ENCODE measurements at places on chromosomes 4 and X.

- peak; percentile 31 for DNase-seq
These were observed 10.8 kb downstream of the PSAPL1 start for GRCh38 chr4:7423801-7424552.

DNA sequence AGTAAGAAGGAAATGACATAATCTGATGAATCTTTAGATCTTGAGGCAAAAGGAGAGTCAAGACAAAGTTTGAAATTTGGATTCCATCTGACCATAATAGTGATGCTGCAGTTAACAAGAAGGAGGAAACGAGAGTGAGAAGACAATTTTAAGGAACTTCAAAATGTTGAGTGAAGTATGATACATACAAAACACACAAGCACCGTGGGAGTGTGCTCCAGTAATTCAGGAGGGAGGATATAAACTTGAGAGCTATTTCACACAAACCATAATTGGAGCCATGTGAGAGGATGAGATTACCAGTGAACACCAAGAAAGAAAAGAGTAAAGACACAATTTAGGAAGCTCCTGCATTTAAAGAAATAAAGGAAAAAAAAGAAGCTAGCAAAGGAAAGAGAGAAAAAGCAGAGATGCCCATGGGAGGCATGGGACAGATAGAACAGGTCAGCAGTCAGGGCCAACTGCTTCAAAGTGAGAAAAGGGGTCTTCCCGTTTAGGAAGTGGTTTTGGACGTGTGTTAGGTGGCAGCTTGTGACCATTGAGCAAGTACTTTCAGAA, 150.7 kb upstream of the SLC7A11 start:
- DNase-seq = no peak

DNA sequence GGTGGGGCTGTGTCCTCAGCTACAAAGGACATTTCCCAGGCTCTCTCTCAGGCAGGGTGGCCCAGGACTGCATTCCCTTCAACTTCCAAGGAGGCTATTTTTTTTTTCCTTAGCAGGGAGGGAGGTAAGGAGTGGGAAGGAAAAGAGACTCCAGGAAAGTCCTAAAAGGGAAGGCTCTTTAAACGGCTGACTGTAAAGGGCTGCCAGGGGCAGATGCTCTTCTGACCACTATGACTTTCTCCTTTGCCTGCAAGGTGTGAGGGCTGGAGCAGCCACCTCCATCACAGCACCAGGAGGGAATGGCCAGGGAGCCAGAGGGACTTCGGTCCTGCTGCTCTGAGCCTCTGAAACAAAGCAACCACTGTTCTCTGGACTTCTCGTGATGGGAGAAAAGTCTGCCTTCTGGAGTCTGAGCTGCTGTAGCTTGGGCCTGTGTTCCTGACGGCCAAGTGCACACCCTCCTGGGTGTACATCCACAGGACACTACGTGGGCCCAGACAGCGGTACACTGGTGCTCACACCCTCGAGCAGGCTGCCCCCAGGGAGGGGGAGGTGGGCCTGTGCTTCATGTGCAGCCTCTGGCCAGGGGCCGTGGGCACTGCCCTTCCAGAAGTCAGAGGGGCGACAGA, 17.9 kb downstream of the NAT8L start:
- no peak for DNase-seq

DNA sequence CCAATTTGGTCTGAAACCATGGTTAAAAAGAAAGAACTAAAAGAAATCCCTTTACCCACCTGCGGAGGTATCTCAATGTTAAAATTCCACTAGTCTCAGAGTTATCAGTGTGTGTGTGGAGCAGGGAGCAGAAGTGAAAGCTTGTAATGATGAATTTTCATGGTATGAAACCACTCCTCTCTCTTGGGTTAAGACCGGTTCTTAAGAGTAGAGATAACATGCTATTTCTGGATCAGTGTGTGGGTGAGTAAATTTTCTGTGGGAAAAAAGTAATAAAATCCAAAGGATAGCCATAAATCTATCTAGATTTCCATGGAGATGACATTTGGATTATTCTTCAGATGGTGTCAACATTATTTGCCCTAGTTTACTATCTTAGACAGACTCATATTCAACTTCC, 3.2 kb downstream of the FGF13 start:
- no peak for DNase-seq

GRCh38 chr4:121216461-121216860, 52.3 kb upstream of the TNIP3 start:
- no peak for DNase-seq

DNA sequence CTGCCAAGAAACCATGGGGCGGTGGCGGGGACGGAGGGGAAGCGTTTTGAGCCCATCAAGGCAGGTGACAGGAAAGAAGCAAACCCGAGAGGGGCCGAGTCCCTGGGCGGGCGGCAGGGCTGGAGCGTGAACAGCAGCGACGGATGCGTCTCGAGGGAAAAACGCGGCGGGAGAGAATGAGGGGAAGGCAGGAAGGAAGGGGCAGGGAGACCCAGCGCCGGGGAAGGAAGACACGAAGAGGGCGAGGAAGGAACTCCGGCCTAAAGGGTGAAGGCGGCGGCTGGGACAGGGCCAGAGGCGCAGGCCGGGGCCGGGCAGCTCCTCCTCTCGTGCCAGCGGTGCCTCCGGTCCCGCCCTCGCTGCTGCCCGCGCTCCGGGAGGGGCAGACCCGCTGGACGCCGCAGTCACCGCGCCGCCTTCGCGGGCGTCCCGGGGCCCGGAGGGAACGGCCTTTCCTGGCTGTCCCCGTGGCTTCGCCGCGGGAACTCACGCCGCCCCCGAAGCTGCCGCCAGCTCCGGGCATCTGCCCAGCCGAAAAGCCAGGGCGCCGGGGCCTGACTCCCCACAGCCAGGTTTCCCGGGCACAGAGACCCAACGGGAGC, 751 bp upstream of the RGS12 start:
- no peak for DNase-seq

GRCh38 chr4:90857081-90857820, 730.1 kb downstream of the CCSER1 start:
- no peak for DNase-seq

DNA sequence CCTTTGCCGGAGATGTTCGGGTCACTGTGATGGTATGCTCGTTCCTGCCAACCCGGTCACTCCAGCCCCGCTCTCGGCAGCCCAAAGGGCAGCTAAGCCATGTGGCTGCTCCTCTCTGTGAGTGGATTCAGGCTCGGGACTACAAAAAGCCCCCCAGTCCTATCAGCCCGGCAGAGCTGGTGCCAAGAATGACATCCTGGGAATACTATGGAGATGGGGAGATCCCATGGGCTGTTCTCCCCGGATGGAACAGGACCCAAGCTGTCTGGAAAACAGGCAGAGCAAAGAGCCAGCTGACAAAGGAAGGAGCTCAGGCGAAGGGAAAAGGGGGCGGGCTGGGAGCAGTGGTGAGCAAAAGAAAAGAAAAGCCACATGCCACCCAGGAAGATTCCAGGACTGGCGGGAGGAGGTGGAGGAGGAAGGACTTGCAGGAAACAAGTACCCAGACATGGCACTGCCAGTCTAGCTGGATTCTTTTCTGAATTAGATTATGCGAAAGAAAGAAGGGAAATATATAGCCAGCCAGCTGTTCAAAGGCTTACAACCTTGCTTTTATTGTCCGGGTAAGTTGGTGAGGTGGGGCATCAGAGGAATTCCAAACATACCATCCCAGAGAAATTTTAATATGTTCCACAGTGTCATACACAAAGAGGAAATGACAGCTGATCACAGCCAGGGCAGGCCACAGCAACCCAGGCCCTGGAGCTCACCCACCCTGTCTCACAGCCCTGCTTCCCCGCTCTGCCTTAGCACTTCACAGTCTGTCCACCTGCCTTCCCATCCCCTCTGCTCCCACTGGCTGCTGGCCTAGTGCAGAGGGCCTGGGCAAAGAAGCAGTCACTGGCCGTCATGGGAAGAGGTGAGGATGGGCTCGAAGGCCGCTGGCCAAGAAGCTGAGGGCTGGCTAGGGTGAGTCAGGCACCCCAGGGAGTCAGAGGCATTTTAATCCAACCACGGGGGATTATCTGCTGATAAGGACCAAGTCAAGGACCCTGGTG, 3.4 kb downstream of the NDP start:
- peak; percentile 8 for DNase-seq

DNA sequence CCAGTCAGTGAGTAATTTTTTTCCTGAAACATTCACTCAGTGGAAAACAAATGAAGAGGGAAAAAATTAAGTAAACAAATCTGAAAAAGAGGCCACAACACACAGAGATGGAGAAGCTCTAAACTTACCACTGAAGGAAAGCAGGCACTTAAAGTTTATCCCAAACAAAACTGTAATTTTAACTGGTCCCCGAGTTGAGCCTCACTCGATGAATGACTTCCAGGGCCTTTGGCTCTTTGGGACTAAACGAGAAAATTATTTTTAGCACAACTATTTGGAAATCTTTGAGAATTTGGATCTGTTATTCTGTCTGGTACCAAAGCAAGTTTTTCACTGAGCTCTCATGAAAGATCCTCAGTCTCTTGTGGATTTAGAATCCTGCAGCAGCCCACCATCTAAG, at the start of gene C1QTNF7:
Gene C1QTNF7, plus strand, starts transcription at position 333 of the 400 bp plus-strand sequence. CDS start 7,711 bp downstream, outside the sequence.
- DNase-seq = no peak

DNA sequence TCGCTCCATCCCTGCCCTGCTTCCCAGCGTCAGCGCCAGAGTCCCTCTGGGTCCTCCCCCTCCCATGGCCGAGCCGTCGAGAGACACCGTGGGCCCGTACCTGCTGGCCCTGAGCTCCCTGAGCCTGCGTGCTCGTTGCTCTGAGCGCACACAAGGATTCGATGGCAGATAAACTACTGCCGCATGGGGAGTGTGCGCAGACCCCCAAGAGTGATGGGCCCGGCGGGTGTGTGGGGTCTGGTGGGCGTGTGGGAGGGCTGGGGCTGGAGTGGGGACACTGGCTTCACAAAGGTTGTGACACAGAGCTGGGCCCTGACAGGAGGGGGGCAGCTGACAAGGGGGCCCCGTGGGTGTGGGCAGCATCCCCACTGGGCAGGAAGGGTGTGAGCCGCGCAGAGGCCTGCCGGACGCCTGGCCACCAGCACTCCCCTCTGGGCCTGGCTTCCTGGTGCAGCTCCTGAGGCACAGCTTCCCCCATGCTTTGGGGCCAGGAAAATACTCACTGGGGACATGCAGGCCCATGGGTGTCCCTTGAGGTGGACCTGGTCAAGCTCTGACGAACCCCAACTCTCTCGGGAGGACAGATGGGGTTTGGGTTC, 4.8 kb upstream of the RGS12 start:
- DNase-seq = no peak

DNA sequence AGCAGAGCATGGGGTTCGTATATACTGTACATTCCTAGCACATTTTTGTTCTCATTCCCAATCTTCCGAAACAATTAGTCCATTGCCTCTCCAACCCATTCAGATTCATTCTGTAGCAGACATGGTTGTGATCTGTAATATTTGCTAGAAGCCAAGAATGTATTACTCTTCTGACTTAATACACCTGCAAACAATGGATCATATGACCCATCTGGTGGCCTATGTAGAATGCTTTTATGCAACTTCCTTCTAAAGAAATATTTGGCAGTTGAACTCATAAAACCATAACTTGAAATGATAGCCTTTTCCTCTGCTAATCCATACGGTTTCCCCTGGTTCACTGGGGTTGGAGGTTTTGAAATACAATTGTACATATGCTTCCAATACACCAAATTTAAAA, 32.8 kb upstream of the SGMS2 start:
- DNase-seq = no peak

DNA sequence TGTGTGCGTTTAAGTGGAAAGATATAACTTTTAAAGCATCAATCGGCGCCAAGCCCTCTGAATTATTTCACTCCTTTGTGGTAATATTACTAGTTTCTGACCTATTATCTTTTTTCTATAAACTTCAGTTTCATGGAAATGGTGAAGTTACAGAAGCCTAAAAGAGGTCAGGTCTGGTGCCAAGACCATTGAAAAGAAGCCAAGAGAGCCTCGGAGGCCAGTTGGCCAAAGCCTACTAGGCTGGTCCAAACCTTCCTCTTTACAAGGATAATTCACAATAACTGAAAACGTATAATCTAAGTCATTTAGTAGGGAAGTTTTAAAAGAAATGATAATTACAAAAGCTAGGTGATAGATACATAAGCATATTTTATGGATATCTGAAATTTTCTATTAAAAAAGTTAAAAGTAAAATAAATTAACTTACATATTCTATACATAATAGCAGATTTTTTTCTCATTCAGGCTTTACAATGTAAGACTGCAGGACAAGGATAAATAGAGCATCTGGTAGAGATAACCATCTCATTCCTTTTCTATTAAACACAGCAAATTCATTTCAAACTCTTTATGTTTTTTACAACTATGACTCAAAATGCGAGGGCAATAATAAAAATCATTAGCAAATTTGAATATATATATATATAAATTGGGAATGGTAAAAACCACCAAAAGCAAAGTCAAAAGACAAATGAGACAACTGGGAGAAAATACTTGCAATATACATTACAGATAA, 49.2 kb downstream of the WDFY3 start:
- DNase-seq = no peak

DNA sequence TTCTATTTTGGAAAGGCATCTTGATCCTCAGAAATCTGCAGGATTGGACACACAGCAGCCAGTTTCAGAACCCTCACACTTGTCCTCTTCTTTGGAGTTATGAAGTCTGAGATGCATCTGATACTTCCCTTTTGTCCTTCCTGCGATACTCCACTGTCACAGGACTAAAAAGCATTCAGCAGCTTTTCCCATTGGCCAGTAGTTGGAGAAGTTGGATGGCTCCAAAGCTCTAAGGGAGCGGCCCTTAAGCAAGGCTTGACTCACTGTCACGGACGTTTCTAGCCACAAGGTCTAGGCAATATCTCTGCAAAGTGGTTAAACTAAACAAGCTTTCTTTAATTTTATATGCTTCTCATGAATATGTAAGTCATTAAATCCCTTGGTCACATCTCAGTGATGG, 417.0 kb downstream of the AFF2 start:
- no peak for DNase-seq

DNA sequence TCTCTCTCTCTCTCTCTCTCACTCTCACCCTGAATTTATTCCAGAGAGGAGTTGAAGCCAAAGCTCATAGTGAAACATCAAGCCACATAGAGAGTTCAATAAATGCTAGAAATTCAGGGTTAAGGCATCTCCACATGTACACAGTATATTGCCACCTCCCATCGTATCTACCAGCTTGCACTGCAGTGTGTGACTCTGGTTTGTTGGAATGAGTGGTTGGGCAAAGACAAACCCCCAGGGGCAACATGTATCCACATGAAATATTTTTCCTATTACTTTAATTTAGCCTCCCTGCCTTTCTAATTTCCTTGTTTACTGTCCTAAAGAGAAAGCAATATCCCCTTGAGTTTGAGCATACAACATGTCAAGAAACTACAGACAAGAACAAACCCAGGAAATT, 247.3 kb downstream of the SPATA18 start:
- no peak for DNase-seq

DNA sequence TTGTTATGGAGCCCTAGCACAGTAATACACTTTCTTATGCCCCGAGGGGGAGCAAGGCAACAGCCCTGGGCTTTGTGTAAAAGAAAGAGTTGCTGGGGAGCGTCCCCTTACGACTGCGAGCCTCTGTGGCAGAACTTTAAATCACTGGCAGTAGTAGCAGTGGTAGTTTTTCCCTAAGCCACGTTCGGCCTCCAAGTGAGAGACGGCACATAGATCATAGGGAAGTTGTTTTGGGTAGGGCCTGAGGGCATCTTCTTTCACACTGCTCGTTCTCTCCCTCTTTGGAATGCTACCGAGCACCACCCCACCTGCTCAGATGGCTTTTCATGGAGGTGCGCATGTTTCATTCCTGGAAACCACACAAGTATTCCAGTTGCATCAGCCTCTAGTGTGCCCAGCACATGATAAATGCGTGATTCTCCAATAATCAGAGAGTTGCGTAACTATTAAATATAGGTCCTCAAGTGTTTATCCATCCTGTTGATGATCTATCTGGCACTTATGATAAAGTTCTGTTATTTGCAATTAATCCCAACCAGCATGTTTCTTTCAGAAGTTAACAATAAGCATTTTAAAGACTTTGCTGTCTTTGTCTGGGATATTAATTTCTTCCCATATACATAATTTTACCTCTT, 7.0 kb upstream of the SYNPO2 start:
- no peak for DNase-seq
